ENCODE measurements at places on chromosomes 3 and 15.

- peak; percentile 8 for DNase-seq
Measured at GRCh38 chr3:50525987-50526386, 22.6 kb upstream of the CACNA2D2 start.

DNA sequence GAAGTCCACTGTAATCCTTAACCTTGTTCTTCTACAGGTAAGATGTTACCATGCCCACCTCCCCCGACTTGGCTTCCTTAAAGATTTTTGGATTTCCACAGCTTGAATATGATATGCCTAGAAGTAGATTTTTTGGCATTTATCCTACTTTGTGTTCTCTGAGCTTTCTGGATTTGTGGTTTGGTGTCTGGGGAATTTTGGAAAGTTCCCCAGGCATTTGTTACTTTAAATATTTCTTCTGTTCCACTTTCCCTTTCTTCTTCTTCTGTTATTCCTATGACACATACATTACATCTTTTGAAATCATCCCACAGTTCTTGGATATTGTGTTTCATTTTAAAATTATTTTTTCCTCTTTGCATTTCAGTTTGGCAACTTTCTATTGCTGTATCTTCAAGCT is 122.1 kb upstream of the TMEM108 start:
- no peak for DNase-seq

- DNase-seq = no peak
Measured at GRCh38 chr3:88301996-88302393, 152.2 kb downstream of the C3orf38 start.

DNA sequence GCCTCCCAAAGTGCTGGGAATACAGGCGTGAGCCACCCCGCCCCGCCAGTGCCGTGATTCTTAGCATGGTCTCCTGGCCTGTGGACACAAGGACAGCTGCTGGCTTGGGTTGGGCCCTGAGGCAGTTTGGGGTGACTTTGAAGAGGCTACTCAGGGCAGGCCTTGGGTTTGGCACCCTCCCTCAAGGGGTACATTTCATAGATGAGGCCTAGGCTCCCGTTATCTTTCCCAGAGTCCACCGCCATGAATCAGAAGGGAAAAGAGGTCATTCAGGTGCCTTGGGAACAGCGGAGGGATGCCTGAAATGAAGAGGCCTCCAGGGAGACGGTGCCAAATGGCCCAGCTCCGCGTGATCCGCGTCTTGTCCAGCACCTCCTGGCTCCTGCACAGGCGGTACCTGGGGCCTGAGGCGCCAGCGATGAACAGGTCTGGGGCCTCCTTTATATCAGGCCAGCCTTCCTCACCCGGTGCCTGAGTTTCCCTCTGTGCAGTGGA is 9.3 kb downstream of the GNAI2 start:
- no peak for DNase-seq

GRCh38 chr3:127212231-127212630 is 19.3 kb downstream of the PRR23E start:
- no peak for DNase-seq

DNA sequence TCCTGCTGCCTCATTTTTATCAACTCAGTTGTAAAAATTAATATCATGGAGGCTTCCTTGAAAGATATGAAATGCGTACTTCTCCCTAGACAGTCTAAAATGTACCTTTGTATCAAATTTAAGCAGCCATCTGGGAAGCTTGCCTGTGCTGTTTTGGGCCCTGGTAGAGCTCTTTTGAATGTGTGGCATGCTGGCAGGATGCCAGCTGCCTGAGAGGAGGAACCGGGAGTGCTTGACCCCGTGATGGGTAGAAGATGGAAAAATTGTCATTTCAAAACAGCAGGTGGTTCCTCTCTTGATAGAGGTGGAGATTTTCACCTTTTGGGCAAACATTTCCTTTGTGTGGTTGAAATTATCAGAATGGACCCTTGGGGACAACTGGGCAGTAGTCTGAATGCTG is 245.3 kb downstream of the RPLP1 start:
- DNase-seq = no peak

GRCh38 chr15:79376383-79376782 is 55.8 kb upstream of the MINAR1 start:
- no peak for DNase-seq

- DNase-seq = no peak
Measured at GRCh38 chr3:157427901-157428300, 8.7 kb upstream of the PTX3 start.

Measured in stimulated activated CD8-positive, alpha-beta memory T cell treated with anti-CD3 and anti-CD28 coated beads, Interleukin-4, amount 100 ng/mL, for 1 hour (primary cell).